ENCODE measurements at places on chromosomes 16 and 17.

DNA sequence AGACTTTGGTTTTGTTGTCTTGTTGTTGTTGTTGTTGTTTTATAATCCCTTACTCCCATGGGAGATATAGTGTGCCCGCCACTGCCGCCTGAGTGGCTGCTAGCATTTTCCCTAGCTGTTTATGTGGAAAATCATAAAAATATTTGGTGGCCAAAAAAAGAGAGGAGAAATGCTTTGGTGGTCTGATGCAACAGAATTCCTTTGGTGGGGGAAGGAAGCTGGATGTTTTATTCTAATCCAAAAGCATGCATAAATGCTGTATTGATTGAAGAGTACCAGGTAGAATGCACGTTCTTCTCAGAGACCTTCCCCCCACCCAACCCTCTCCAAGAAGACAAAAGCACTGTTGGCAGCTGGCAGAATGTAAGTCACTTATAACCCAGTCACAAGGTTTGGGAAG lies 93.2 kb downstream of the C17orf67 start:
- DNase-seq = no peak

GRCh38 chr17:40864661-40865390 lies 2.2 kb downstream of the KRT12 start:
- no peak for DNase-seq

DNA sequence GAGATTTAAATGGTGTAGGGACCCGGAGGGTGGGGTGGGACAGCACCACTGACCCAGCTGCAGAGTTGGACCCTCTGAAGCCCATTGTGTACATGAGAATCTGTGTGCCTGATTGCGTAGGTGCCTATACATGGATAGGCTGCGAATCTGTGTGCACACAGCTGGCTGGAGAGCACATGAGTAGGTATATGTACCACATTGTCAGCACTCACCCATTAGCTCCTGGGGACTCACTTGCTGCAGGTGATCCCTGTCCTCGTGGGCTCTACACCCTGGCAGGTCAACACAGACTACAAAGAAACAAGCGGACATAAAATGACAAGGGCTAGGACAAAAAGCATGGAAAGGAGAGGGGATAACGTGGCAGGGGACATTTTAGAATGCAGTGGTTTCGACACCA lies 11.3 kb upstream of the CETP start:
- no peak for DNase-seq

GRCh38 chr16:29699324-29700219 lies 20.6 kb downstream of the QPRT start:
- DNase-seq = no peak

DNA sequence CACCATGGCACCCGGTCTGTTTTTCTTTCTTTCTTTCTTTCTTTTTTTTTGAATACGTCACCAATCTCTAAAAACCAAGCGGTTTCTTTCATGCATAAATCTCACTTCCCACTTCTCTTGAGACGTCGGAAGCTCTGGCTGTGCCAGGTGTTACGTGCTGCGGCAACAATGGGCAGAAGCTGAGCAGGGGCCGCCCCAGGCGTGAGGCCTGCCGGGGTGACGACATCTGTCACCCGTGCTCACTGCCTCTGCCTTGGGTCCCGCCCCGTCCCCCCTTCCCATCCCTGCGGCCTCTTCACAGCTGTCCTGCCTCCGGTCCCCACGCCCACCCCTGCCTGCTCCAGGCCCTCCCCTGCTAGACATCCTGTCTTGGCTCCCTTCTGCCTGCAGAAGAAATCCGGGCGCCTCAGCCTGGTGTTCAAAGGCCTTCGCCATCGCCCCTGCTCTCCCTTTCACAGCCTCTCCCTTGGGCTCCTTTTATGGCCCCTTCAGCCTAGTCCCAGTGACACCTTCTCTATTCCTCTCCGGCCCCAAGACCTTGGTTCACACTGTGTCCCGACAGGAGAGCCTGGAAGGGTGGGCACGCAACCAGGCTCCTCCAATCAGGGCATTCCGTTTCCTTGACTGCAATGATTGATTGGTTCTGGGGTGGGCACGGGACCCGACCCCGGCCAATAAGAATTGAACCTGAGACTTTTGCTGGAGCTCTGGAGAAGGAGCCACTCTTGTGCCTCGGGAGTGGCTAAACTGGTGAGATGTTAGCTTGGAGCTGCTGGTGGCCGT lies 4.8 kb downstream of the P2RX1 start:
- no peak for DNase-seq

DNA sequence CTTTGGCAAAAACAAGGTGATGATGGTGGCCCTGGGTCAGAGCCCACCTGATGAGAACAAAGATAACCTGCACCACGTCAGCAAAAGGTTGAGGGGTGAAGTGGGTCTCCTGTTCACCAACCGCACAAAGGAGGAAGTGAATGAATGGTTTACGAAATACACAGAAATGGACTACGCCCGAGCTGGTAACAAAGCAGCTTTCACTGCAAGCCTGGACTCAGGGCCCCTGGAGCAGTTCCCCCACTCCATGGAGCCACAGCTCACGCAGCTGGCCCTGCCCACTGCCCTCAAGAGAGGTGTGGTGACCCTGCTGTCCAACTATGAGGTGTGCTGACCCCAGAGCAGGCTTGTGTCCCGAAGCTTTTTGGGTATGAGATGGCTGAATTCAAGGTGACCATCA lies 29.7 kb upstream of the DLX4 start:
- DNase-seq = no peak

GRCh38 chr16:50396761-50397535 lies 28.2 kb upstream of the BRD7 start:
- DNase-seq = no peak
